Fibroblast of mammary gland (primary cell): ENCODE measurements at places on chromosomes 7 and 10.
A peak's percentile ranks its signal among the peaks of the same experiment; 100 is the strongest.

GRCh38 chr10:58318346-58318745 is 16.5 kb upstream of the UBE2D1 start:
- peak; percentile 48 for DNase-seq

DNA sequence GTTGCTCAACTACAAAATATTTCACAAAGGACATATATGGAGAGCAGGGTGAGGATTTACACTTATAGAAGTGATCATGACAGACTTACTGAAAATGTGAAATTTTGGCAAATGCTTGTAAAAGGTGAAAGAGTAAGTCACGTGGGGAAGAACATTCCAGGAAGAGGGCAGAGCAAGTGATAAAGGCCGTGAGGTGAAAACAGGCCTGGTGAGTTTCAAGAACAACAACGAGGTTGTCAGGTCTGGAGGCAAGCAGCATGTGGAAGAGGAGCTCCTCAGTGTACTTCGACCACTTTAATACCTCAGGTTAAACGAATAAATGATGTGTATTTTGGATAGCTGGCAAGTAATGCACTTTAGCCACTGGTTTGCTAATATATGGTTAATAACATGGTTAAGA is 706.7 kb downstream of the PCDH15 start:
- DNase-seq, result no peak

DNA sequence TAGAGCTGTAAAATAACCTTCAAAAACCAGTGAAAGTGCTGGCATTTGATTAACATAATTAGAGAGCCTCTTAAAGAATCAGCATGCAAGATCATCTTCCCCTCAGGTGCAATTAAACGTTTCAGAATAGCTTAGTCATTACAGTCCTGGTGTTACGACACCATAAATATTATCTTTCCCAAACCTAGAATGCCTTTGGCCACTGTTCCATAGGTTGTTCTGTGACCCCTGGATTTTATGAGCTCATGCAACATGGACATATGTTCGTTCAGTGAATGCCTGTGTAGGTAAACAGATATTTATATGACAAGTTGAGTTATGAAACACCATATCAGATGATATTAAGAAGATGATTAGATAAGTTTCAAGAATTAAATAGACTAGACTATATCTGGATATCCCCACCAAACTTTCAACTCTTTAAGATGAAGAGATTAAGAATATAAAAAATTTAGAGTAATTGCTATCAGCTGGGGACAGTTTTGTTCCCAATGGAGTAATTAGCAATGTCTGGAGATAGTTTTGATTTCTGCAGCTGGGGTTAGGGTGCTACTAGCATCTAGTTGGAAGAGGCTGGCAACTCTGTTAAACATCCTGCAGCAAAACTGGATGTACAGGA is 263.5 kb upstream of the DKK1 start:
- no peak for DNase-seq

DNA sequence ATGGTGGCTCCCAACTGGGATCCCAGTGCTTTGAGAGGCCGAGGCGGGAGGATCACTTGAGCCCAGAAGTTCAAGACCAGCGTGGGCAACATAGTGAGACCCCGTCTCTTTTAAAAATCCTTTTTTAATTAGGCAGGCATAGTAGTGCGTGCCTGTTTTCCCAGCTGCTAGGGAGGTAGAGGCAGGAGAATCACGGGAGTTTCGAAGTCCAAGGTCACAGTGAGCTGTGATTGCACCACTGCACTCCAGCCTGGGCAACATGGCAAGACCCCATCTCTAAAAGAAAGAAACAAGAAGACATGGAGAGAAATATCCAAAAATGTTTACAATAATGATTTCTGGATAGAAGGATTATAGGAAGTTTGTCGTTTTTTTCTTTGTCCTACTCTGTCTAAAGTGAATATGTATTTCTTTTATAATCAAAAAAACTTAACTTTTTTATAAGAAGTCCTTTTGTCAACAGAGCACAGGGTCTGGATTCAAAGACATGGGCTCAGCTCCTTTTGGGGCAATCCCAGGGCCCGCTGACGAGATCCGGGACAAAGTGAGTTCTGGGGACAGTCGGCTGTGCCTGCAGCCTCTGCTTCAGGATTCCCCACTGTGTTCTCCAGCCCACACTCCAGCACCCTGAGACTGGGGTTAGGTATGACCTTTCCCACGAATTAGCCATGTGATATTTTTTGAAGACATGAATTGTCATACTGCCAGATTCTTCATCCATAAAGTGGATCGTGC is 45.6 kb downstream of the PDGFA start:
- DNase-seq, result no peak

GRCh38 chr10:61834519-61834918 is 67.0 kb upstream of the ARID5B start:
- DNase-seq, result no peak

GRCh38 chr7:5232874-5233273 is 42.8 kb downstream of the WIPI2 start:
- no peak for DNase-seq

DNA sequence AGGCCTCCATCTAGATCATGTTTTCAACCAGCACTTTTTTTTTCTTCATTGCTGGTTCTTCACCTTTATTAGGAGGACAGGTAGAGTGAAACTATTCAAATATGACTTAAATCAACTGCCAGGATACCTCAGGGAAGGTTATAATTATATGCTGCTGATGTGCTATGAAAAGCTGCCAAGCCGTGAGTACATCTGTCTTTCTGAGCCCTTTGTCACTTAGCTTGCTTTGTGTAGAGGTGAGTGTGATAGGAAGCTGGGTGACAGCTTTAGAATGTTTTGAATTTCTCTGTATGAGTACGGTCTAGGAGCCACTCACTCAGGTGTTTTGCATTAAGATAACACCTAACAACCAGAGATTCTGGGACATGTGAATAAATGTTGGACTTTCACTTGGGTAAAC is 365.2 kb downstream of the OTUD1 start:
- DNase-seq, result no peak

GRCh38 chr7:93307943-93308342 is 75.8 kb downstream of the VPS50 start:
- DNase-seq, result no peak

GRCh38 chr10:42959833-42960232 is 117.0 kb upstream of the RET start:
- DNase-seq, result no peak

DNA sequence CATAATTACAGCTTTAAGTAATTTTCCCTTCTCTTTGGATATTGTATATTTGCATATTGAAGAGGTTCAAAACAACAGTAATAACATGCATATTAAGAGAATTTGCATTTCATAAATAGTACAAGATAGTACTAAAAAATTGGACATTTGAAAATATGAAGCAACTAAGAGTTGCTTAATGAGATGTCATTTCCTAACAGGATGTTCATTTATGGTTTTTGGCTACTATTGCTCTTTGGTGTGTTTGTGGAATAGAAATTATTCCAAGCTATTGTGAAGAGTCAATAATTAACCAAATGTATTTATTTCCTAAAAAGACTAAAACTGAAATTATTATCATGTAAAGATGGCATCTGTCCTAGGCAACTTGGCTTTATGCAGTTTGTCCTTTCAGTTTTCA is 4.1 kb upstream of the SGCE start:
- peak; percentile 12 for DNase-seq

DNA sequence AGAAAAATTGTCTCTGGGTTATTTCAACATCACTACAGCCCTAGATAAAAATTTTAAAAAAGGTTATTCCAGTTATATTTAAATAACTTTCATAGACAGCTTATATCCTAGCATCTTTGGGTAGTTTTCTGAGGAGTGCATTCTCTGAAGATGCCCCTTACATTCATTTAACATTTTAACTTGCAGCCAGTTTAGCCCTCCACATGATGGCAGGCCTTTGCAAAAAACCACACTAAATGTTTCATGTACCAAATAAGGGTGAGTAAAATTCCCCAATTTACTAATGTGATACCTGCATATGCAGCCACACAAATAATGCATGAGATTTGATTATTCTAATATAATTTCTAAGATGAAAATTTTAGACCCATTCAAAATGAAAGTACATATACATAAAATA is 108.4 kb upstream of the ZWINT start:
- DNase-seq, result no peak

- peak; percentile 73 for DNase-seq
Observed at GRCh38 chr7:80440883-80441282, 71.0 kb downstream of the GNAT3 start.

GRCh38 chr10:117477211-117477947 is 65.2 kb upstream of the EMX2 start:
- no peak for DNase-seq

DNA sequence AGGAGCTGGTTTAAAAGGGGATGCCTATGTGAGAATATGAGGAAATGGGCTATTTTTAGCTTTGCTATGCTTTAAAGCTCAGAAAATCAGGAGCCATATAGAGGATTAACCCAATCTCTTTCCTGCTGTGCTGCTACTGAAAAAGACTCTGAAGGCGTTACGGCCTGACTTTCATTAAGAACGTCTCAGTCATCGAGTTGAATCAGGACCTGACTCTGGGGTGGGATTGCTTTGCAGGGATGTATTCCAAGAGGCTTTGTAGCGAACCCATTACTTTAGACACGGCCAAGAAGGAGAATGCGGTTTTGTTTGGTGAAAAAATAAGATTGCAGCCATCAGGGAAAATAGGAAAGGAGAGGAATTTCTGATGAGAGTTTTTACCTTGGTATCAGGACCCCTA is 426.9 kb downstream of the CCSER2 start:
- no peak for DNase-seq

DNA sequence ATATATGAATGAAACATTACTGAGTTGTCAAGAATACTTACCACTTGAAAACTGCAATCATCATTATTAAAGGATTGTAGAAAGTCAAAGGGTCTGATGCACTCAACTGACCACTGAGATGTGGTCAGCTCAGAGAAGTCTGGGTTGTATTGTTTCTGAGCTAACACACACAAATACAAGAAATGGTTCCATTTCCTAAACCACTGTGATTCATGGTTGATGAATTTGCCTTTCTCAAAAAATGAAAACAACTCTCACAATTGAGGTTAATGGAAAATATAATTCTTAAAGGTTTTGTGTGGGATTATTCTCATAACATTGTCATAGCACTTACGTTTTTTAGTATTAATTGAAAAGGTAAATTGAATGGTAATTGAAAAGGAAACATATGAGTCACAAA is 45.6 kb upstream of the TAS2R16 start:
- no peak for DNase-seq

DNA sequence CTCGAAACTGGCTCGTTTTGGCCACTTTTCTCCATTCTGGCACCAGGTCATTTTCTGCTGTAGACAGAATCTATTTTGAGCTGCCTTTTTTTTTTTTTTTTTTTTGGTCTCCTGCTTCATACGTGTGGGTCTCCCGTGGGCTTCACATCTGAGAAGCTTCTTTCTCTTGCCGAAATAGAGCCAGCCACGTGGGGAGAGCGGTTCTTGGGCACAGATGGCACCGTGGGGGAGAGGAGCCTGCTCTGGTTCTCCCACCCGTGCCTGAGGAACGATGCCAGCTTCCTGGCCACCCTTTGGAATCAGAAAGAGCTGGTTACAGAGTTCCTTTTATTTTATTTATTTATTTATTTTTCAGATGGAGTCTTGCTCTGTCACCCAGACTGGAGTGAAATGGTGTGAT is 48.7 kb upstream of the OCM2 start:
- no peak for DNase-seq

- DNase-seq, result no peak
Observed at GRCh38 chr7:37310327-37311080, 138.2 kb downstream of the ELMO1 start.

DNA sequence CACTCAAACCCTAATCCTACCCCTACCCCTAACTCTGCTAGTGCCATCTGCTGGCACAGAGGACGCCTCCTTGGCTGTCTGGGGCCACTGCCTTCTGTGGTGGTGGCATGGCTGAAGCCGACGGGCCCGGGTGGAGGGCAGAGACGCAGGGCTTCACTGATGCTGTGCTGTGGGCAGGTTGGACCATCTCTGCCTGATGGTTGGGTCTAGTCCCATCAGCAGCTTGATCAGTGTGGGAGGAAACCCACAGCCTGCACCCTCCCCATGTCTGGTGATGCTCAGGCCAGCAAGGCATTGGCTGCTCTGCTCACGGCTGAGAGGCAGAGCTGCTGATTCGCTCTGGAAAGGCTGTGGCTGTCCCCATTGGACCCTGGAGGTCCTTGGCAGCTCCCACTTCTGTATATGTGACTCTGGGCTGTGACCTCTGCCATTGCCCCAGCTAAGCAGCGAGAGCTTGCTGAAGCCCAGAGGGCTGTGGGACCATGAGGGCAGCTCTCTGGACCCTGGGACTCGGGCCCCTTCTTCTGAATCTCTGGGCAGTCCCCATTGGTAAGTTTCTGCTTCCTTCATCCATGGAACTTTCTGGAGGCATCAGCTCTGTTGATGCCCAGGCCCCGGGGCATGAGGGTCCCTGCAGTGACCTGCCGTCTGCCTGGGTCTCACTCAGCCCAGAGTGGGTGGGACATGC is at the start of gene SCART1:
SCART1 (plus strand) TSS at position 430 of the 688 bp plus-strand sequence; CDS start at position 483, 53 bp downstream.
- DNase-seq, result no peak

DNA sequence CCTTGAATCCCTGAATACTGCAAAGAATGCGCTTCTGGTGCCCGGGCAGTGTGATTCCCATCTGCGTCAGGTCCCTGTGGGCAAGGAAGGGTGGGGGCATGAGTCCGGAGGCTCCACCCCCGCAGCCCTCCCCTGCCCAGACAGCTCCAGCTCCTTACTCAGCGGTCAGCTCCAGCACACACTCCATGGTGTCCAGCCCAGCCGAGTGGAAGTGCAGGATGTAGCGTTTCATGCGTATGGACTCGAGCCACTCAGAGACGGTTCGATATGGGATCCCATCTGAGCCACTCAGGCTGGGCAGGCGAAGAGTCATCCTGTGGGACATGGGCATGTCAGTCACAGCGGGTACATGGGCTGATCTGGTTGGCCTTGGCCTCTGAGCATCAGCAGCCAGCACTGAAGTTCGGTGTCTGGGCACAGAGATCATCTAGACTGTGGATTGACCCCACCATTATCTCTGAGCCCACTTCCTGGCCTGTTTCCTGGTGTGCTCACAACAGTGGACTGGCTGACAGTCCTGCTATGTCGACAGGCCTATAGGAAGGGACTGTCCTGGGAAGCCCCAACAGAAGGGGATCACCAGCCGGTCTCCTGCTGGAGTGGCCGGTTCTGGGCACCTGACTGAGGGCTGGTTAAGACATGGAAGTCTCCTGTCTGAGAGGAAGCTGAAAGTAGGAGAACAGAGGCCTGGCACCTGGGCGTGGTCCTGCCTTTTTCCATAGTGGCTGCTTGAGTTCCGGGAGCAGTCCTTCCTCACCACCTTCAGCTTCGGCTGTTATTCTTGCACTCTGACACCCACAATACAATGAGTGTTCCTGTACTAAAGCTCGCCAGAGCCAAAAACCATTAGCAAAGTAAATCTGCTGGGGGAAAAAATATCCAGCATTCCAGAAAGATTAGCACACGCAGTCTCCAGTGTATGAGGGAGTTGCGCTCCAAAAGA is 10.6 kb downstream of the ZYX start:
- DNase-seq, result peak; percentile 94
